ENCODE measurements at places on chromosomes 3 and 15. TPM values are rescaled to one million over a fixed set of nuclear protein-coding genes. Genes with fewer than 3 reads are reported as not detected.

The SLC28A1 gene
- total RNA-seq: not detected

The CADM2 gene
- total RNA-seq: 0.23 TPM

The CTXN2 gene
- total RNA-seq: 0.02 TPM

The MAGEL2 gene
- not detected for total RNA-seq

The EPHB3 gene
- total RNA-seq: 0.37 TPM

The ULK4 gene
- total RNA-seq: 5.2 TPM

The CYP11A1 gene
- not detected for total RNA-seq

The HGD gene
- total RNA-seq: 13.9 TPM

The EPB42 gene
- not detected for total RNA-seq
